ENCODE measurements at places on chromosomes 2 and 18.

- no peak for DNase-seq
Measured at GRCh38 chr2:101986804-101987740, 4.7 kb upstream of the IL1R2 start.

DNA sequence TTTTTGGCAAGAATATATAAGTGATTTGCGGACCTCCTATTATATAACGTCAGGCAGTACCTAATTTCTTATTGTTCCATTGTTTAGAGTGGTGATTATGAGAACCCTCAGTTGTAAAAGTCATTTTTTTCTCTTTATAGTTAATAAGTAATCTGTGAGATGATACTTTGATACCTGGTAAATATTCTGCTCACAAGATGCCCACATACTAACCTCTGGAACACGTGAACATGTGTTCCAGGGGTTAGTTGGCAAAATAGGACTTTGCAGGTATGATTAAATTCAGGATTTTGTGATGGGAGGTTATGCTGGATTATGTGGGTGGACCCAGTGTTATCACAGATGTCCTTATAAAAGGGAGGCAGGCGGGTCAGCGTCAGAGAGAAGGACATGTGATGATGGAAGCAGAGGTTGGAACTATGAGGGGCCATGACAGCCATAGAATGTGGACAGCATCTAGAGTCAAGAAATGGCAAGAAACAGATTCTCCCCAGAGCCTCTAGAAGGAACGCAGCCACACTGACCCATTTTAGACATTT is 16.8 kb downstream of the MAIP1 start:
- no peak for DNase-seq

DNA sequence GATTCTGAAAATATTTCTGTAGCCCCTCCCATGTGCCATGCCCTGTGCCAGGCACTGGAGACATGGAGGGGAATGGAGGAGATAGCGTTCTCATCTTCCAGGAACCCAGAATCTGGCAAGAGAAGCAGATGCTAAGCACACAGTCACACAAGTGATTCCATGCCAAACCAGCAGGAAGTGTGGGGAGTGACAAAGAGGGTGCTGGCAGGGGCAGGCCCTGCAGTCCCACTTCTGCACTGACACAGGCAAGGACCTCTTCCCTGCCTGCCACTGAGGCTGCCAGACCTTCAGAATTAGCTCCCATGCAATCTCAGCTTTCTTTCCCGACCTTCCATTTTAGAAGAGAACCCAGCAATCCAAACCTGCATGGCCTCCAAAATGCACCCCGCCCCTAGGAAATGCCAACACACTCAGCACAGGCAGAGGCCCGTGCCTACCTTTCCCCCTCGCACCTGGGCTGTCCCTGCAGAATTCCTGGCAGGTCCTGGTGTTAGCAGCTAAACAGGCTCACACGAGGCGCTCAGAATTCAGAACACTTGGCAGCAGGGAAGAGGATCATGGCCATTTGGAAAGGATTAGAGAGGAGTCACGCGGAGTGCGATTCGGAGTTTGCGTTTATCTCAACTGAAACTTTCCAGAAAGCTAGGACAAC is 155.3 kb downstream of the MSH2 start:
- no peak for DNase-seq

DNA sequence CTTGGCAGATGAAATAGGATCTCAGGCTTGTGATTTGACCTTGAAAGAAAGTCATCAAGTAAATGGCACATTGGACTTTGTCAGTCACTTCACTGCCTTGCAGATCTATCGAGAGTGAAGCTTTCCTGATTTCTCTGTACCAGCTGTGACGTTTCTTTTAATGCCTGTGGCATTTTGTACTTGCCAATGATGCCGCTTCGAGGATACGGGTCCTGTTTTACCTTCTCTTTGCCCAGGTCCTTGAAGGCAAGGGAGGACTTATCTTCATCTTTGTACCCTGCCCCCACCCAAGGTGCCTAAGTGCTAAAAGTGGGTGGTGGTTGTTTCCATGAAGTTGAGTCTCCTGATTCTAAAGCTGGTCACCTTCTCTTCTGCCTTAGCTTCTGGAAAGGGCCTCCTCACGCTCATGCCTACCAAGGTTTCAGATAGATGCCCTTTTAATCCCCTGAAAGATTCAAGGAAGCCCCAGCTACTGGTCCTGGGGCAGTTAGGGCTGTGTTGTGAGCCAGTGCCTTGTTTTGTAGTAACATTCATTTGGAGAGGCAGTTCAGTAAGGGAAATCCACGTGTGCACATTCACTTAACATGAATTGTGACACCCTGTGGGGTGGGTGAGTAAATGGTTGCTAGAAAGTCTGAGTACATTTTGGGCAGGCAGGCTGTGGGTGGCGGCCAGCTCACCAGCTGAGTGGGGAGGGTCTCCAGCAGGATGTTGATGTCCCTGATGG is 6.1 kb downstream of the LBH start:
- DNase-seq = no peak

DNA sequence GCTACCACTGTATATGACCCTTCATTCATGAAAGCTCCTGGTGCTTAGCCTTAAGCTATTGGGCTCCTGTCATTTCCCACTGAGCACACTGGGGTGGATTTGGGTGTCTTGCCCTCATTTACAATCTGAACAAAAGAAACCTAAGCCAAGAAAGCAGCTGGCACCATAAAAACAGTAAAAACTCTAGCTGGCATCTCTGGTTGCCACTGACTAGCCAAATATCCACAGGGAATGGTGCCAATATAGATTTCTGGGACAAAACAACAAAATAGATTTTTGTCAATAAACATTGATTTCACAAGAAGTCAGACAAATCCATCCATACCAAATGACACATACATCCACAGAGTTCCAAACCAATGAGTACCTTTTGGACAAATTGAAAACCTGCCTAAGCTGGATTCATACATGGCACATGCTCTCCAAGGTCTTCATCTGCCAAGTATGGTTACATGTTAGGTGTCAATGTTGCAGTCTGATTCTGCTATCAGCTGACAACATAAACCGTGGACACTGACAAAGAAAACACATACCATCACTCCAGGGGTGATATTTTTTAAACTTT is 1081.5 kb upstream of the ZEB2 start:
- DNase-seq = no peak

- no peak for DNase-seq
Measured at GRCh38 chr2:225309516-225309915, 90.0 kb upstream of the NYAP2 start.

DNA sequence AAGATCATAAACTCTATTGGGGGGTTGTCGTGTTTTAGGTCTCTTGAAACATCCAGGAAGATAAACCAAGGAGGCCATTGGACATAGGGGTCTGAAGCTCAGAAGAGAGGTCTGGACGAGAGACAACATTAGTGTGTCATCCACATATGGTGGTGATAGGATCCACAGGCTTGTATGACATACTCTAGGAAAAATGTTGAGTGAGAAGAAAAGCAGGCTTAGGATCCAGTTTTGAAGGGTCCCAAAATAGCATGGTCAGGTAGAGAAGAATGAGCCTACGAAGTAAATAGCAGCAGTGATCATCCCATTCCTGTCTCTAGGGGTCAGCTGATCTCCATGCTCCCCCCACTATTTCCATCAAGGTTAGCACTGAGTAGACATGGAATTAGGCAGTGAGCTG is 166.8 kb downstream of the ANKRD30B start:
- no peak for DNase-seq

DNA sequence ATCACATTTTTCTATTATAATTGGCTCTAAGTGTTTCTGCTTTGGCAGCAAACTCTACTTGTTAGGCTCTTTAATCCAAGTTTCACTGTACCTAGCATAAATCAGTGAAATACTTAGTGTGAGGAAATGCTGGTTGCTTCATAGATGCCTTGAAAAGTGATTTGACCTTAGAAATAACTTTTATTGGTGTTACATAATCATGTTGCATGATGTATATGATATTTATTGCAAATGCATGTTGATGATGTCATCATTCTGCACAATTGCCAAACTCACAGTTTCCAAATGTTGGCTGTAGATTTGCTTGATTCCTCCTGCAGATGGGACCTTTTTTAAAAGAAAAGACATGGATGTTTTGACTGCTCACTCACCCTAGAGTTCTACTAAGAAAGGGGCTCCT is 137.6 kb upstream of the BCL2L11 start:
- no peak for DNase-seq

DNA sequence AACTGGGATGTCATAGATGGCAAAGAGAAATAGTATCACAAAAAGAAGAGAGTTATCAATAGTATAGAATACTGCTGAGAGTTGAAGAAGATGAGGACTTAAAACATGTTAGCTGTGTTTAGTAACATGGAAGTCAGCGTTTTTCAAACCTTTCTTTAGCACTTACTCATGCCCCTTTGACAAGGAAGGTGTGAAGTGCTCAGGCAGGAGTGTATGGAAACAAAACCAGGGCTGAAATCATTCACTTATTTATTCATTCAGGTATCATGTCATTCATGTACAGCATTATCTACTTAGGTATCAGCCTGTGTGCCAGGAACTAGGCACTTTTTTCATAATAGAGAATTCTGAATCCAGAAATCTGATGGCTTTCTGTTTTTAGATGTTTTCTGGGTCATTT is 27.2 kb downstream of the CD28 start:
- DNase-seq = no peak

DNA sequence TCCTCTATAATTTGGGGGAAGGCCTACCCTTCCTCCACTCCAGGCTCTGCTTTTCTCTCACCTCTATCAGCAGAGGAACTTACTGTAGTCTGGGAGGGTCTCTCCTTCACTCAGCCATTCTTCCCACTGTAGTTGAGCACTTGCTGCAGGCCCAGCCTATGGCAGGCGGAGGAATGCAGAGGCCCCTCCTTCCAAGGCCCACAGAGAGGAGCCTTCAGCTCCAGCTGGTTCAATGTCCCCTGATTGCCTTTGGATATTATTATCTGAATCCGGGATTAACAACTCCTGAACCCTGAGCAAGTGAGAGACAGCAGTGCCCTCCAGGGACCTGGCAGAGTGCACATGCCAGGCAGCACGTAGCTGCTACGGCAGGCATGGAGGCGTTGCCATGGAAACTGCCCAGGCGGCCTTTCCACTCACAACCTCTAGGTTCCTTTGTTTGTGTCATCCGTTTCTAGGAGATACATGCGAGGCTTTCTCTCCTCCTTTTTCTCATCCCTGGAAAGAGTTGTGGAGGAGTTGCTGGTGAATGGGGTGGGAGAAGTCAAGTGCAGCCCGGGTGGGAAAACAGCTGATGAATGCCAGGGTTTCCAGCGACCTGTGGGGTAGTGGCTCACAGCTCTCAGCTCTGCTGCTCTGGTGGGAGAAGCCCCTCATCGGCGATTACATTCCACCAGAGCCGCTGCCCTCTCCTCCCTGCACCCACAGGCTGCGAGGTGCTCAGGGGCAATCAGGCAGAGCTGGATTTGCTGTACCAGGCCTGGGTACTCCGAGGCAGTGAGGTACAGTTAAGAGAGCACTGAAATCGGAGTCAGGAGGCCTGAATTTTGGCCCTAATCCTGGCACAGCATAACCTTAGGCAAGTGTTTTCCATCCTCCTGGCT is 55.3 kb upstream of the HK2 start:
- DNase-seq = no peak

GRCh38 chr2:86510436-86510933 is 52.8 kb downstream of the CHMP3 start:
- no peak for DNase-seq

- DNase-seq = no peak
Measured at GRCh38 chr2:236972491-236973342, 113.0 kb upstream of the COPS8 start.

GRCh38 chr2:65430603-65431420 is 1.6 kb downstream of the SPRED2 start:
- peak; percentile 73 for DNase-seq

DNA sequence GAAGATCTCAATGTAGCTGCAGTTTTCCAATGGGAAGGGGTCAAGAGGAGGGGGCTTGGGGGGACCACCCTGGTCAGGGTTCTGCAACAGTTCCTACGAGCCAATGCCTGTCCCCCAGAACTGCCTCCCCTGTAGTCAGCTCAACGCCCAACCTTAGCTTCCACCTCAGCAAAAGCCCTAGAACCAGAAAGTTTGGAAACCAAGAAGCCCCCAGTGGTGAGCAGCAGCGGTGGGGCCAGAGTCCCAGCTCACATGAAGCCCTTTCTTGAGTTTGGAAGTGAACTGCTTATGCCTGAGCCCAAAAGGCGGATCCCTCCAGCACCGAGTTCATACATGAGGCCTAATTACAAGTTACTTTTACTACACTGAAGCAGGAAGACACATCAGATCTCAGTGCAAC is 162.4 kb downstream of the HDAC4 start:
- DNase-seq = no peak

DNA sequence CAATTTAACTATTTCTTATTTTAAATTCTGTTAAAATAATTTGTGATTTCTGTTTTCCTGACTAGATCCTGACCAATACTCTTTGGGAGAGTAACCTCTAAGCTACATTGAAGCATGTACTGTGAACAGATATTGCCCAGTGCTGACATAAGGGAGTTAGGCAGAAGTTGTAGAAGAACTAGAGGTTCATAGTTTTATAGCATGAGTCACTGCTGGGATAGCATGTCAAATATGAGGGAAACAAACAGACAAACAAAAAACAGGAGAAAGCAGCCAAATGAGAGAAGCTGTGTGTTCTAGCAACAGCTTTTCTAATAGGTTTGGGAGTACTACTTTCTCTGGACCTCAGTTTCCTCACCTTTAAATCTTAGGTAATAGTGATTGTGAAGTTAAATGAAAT is 72.4 kb downstream of the CERS6 start:
- DNase-seq = no peak

DNA sequence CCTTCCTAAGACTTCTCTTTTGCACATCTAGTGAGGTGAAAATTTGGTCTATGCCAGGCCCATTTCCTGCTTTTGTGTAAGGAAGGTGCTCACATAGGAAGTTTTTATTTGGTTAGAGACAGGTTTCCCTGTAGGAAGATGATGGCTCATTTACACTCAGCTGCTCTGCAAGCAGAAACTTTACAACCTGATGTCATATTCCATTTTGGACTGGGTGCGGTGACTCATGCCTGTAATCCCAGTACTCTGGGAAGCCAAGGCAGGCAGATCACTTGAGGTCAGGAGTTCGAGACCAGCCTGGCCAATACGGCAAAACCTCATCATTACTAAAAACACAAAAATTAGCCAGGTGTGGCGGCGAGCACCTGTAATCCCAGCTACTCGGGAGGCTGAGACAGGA is 35.8 kb downstream of the CASP10 start:
- peak; percentile 64 for DNase-seq

DNA sequence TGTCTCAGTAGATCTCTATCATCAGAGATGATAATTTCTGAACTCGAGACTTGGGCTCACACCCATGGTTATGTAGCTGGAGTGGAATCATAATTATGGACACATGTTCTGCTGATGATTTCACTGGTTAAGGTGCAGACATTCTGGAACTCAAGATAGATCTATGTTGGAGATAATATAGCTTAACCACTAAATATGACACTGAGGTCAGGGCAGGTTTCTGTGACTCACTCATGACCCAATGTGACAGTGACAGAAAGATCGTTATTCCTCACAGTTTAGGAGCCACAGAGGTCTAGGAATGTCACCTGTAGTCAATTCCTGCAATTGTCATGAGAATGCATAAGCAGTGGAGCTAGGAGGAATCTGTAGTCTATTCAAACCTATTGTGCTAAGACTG is 828.6 kb downstream of the TRIB2 start:
- no peak for DNase-seq

All from RKO (cell line).